ENCODE measurements at places on chromosomes 1 and 21.

DNA sequence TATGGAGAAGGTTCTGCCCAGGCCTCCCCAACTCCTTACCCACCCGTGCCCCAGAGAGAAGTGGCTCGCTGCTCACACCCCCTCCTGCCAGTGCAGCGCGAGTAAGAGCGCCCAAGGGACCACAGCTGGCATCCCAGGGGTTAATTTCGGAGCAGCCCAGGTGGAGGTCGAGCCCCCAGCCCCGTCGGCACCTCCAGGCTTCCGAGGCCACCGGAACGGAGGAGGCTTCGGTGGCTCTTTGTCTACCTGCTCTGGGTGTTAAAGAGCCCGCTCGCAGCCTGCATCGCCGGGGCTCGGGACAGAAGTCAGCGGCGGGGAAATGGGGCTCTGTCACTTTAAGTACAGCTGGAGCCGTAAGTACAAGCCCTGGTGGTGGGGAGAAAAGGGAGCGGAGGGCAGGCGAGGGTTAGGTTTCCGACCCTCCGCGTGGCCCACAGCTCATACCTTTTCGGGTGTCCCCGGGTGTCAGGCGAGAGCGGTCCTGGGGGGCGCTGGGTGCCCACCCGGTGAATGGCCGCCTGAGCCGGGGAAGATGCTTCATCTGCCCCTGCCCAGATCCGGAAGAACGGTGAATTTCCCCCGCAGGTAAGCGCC is 89.4 kb upstream of the IPO9 start:
- DNase-seq, result peak; percentile 40

DNA sequence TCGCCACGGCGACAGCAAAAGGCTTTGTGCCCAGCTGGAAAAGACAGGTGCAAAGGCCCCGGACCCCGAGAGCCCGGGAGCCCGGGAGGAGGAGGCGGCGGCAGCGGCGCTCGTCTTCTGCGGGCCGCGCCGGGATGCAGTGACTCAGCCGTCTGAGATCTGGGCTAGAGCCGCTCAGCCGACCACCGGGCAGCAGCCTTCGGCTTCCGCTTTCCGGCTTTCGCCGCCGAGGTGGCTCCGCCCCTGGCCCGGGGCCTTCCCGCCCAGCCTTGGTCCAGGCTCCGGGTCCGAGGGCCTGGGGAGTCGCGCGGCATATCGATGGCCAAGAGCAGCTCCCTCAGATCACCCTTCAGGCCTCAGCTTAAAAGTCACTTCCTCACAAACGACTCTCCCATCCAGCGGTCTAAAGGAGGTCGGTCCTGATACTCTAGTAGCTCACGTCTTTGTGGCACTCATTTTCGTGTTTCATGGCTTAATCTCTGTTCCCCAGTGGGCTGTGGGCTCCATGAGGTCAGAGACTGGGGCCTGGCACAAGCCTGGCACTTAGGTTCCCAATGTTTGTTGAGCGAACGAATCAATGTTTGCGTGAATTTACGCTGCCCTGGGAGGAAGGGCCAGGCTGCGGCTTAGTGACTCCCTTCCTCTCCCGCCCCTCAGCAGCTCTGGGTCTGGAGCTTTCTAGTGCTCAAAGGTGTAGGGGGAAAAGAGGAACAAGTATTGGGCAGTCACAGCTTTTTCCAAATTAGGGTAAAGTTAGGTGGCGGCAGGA is at the start of gene PHTF1:
Gene PHTF1 (minus strand): TSS at position 154 of the 769 bp plus-strand sequence. CDS start 783 bp downstream, outside the sequence.
- peak; percentile 76 for DNase-seq

- DNase-seq, result no peak
Measured at GRCh38 chr1:4745560-4745959, 91.2 kb downstream of the AJAP1 start.

- DNase-seq, result no peak
Measured at GRCh38 chr1:33088119-33088906, 7.4 kb downstream of the AZIN2 start.

DNA sequence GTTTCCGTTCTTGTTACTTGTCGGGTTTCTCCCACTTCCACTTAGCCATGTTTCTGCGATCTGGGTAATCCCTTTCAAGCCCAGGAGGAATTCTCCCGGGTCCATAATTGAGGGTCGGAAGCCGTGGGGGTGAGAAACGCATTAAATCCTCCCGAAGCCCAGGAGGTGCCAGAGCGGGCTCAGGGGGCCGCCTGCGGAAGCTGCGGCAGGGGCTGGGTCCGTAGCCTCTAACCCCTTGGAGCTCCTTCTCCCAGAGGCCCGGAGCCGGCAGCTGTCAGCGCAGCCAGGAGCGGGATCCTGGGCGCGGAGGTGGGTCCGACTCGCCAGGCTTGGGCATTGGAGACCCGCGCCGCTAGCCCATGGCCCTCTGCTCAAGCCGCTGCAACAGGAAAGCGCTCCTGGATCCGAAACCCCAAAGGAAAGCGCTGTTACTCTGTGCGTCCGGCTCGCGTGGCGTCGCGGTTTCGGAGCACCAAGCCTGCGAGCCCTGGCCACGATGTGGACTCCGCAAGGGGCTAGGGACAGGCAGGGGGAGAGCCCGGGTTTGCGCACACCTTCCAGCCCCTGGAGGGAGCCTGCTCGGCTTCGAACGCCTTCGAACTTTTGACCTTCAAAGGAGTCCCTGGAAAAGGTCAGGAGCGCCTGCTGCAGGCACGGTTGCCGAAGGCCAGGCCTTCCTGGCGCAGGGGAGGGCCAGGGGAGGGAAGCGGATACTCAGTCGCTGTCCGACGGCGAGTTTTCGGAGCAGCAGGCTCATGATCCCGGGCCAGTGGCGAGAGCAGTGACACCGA is 1.7 kb upstream of the SIM2 start:
- DNase-seq, result no peak

DNA sequence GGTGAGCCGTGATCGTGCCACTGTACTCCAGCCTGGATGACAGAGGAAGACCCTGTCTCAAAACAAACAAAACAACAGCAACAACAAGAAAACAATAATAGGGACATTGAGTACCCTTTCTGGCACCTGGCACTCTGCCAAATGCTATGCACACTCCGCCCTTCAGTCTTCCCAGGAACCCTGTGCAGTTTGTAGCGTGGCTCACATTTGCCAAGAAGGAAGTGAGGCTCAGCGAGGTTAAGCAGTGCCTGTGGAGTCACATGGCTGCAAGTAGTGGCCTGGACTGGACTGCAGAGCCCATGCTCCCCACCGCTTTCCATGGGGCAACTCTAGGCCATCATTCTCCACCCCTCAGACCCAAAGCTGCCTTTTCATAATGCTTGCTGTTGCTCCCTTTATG is 5.3 kb upstream of the EVA1B start:
- DNase-seq, result no peak

DNA sequence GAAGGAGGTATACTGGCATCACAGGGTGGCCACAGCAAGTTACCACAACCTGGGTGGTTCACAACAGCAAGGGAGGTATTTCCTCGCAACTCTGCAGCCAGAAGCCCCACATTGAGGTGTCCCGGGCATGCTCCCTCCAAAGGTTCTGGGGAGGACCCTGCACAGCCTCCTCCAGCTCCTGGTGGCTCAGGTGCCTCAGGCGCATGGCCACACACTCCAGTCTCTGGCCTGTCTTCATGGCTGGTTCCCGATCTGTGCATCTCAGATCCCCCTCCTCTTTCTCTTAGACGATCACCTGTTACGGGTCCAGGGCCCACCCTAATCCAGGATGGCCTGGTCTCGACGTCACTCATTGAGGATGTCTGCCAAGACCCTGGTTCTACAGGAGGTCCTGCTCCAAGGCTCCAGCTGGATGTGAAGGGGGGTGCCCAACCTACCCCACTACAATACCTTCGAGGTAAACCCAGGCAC is 6.7 kb upstream of the ARF1 start:
- DNase-seq, result no peak

DNA sequence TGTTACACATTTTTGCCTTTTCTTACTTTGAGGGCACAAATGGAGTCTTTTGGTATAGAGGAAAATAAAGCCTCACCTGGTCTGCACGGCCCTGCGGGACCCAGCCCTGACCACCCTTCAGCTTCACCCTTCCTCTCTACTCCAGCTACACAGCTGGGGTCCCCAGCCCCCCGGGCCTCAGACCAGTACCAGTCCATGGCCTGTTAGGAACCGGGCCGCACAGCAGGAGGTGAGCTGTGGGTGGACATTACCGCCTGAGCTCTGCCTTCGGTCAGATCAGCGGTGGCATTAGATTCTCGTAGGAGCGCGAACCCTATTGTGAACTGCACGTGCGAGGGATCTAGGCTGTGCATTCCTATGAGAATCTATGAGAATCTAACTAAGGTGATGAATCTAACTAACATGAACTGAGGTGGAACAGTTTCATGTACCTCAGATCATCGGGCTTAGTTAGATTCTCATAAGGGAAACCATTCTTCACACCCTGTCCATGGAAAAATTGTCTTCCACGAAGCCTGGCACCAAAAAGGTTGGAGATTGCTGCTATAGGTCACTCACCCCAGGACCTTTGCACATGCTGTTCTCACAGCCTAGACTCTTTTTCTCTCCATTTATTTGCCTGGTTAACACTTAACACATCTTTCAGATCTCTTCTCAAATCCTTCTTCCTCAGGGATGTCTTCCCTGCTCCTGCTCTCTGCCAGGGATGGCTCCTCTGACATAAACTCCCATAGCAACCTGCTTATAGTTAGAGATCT is 37.5 kb upstream of the ECE1 start:
- no peak for DNase-seq

- DNase-seq, result no peak
Measured at GRCh38 chr1:161849518-161849917, 83.4 kb downstream of the ATF6 start.

Data from stimulated activated naive B cell treated with anti-CD40 and anti-IgM and Interleukin-4, amounts not matched to agents 10 μg/mL and 1 μg/mL and 100 μg/mL, for 72 hours (primary cell).